Mesangial cell (primary cell): ENCODE measurements at places on chromosomes 12 and 14. TPM values are rescaled to one million over a fixed set of nuclear protein-coding genes. Genes with fewer than 3 reads are reported as not detected.

The PDE3A gene
- total RNA-seq, result 11.4 and 25.6 TPM in 2 replicates

The TMEM30B gene
- 1.0 TPM in 1 of 2 replicates, not detected in the other for total RNA-seq

The TEX52 gene
- not detected in 2 replicates for total RNA-seq

The SYCP3 gene
- 0.13 TPM in 1 of 2 replicates, not detected in the other for total RNA-seq

The MYF5 gene
- 0.16 TPM in 1 of 2 replicates, not detected in the other for total RNA-seq

The BHLHE41 gene
- total RNA-seq, result 1.5 and 3.5 TPM in 2 replicates

The OTX2 gene
- total RNA-seq, result not detected in 2 replicates

The TAS2R8 gene
- not detected in 2 replicates for total RNA-seq

The CFAP251 gene
- 1.8 and 4.9 TPM in 2 replicates for total RNA-seq

The COCH gene
- total RNA-seq, result 3.4 and 10.1 TPM in 2 replicates

The DDX23 gene
- 33.5 and 49.9 TPM in 2 replicates for total RNA-seq

The MYO1H gene
- not detected in 2 replicates for total RNA-seq

The PMEL gene
- 1.5 and 6.6 TPM in 2 replicates for total RNA-seq

The CIT gene
- total RNA-seq, result 5.1 and 44.6 TPM in 2 replicates

The RHOJ gene
- total RNA-seq, result 0.33 and 0.38 TPM in 2 replicates

The SLC24A4 gene
- total RNA-seq, result not detected in 2 replicates

The TAMALIN gene
- 0.98 and 5.1 TPM in 2 replicates for total RNA-seq

The LRRC43 gene
- 0.49 and 3.7 TPM in 2 replicates for total RNA-seq

The AVPR1A gene
- total RNA-seq, result not detected in 2 replicates

The NUP107 gene
- 18.6 and 59.2 TPM in 2 replicates for total RNA-seq

The FAM234B gene
- 2.7 and 4.4 TPM in 2 replicates for total RNA-seq

The RASAL1 gene
- 0.16 and 4.9 TPM in 2 replicates for total RNA-seq
